ENCODE measurements at places on chromosomes 3 and 15. TPM values are rescaled to one million over a fixed set of nuclear protein-coding genes. Genes with fewer than 3 reads are reported as not detected.

The CGNL1 gene
- polyA plus RNA-seq: 0.38 TPM

The MAP6D1 gene
- polyA plus RNA-seq: 0.77 TPM

- DNase-seq: no peak
These were observed 145.3 kb upstream of the ROPN1 start for GRCh38 chr3:124137216-124137615.

GRCh38 chr15:43966646-43967045, 139.8 kb downstream of the WDR76 start:
- no peak for DNase-seq
